Left ventricle myocardium inferior (tissue), 1 donor: ENCODE measurements at places on chromosomes 13 and 19. TPM values are rescaled to one million over a fixed set of nuclear protein-coding genes. Genes with fewer than 3 reads are reported as not detected.
A peak's percentile ranks its signal among the peaks of the same experiment; 100 is the strongest.

GRCh38 chr19:47613165-47614020 lies 4.5 kb downstream of the BICRA start:
- DNase-seq: no peak

GPR12 gene
- total RNA-seq: 0.14 TPM

DNA sequence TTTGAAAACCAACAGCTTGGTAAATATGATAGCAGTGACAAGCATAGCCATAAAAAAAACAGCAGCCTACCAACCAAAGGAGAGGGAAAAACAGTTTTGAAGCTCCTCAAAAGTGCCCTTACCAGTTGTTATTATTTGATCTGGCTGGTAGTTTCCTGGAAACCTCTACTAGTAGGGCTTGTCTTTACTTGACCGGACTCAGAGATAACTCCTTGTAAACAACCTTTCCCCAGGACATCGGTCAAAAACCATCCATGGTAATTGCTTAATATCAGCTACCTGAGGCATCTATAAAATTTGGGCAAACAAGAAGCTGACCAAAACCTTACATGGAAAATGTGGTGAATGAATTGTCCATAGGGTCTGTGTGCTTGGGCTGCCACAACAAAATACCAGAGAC lies 210.9 kb downstream of the FGF14 start:
- DNase-seq: no peak

DNA sequence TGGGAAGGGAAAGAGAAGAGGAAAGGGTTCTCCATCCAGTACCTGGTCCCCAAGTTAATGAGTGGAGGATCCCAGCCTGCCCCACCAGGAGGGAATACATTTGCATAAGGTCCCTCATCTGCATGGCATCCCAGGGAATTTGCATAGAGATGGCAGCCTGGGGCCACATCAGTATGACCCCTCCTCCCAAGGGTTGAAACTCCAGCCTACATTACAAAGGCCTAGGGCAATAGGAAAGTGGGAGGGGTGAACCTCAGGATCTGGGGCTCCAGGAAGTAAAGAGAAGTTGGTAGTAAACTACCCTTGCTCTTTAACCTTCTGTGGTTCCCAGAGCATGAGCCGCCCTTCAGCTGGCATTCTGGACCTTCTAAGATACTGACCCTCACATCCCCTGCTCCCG lies 6.8 kb upstream of the NECTIN2 start:
- no peak for DNase-seq

DNA sequence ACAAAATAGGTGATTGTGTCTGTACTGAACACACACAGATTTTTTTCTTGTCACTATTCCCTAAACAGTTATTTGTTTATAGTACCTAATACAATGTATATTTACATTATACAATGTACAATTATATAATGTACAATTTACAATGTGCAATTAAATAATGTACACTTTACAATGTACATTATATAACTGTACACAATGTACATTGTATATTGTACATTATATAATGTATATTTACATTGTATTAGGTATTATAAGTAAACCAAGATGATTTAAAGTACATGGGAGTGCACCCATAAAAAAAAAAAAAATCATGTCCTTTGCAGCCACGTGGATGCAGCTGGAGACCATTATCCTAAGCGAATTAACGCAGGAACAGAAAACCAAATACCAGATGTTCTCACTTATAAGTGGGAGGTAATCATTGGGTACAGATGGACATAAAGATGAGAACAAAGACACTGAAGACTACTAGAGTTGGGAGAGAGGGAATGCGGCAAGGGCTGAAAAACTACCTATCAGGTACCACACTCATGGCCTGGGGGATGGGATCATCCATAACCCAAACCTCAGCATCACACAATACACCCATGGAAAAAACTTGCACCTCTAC lies 68.1 kb downstream of the ABCC4 start:
- no peak for DNase-seq

ZNF580 gene
- total RNA-seq: 11.8 TPM

GRCh38 chr19:34733266-34733745 lies 737 bp upstream of the ZNF181 start:
- peak; percentile 40 for DNase-seq

GRCh38 chr13:78100486-78100885 lies 181.9 kb upstream of the EDNRB start:
- DNase-seq: no peak

GRCh38 chr13:30824651-30825050 lies 81.4 kb upstream of the MEDAG start:
- no peak for DNase-seq

DNA sequence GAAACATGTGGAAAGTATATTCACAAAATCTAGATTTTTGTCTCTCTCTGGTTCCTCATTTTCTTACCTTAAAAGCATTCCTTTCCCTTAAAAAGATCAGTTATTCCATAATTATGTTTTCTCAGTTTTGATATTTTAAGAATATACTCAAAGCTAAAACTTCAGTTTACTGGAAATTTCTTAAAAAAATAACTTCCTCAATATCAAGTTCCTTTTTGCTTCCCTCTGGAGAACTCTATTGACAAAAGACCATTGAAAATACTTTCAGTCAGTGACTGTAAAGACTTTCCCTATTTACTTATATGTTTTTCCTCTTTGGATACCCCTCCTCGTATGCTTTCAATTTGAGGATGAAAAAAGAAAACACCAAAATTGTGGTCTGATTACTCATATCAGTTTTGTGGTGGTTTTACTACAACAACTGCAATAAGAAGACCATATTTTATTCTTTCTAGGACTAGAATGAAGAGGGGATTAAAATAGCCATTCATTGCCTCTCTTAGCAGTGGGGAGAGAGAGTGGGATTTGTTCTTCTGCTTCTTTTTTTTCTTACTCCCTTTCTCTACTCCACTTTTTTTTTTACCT lies 113.2 kb downstream of the ESD start:
- DNase-seq: no peak

RANBP3 gene
- 54.8 TPM for total RNA-seq

GRCh38 chr13:99894105-99894839 lies 77.3 kb downstream of the ZIC5 start:
- DNase-seq: no peak

GRCh38 chr13:112249644-112250610 lies 126.2 kb upstream of the SPACA7 start:
- DNase-seq: no peak

GRCh38 chr19:55652311-55653128 lies 2.3 kb upstream of the U2AF2 start:
- DNase-seq: no peak

IZUMO1 gene
- total RNA-seq: 0.60 TPM

SARS2 gene
- total RNA-seq: 13.6 TPM

GRCh38 chr13:22047082-22047784 lies 376.4 kb downstream of the FGF9 start:
- DNase-seq: no peak
